ENCODE measurements at places on chromosomes 13 and 19.

DNA sequence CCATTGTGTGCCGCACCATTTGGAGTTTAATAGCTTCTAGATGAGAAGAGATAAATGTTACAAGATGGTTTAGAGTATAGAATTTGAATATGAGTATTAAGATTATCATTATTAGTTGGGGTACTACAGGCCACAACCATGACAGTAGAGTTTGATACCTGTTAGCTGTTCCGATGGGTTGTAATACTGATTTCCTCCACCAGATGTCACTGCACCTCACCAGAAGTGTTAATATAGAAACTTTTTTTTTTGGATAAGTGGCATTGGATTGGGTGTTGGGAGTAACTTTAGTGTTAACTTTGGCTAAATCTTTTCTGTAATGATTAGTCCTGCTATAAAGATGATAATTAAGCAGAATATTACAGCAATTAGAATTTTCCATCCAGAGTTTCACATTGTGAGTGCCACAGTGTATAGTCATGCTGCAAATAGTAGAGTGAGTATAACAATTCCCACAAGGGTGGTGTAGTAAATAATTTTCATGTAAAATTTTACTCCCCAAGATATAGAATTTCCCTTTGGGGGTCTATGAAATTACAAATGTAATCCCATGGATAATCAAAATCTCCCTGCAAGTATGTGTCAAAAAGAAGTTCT is 56.3 kb downstream of the PSG3 start:
- peak; percentile 23 for DNase-seq

DNA sequence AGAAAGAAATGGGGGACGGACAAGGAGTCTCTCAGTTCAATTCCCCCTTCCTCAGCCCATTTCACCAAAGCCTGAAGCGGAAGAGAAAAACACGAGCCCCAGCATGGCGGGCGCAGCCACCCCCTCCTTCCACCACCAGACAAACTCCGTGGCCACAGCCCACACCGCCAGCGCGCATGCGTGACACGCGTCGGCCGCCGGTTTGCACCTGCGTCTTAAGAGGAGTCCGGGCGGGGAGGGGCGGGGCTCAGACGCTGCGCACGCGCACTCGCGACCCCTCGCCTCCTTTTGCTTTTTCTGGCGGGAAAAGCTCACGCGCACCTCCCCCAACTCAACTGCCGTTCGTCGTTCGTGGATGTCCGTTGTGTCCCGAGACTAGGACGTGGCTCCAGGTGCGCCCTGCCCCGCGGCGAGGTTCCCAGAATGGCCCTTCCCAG is at the start of gene KASH5:
Gene KASH5, plus strand, starts transcription at position 314 of the 437 bp plus-strand sequence. CDS start 2,635 bp downstream, outside the sequence.
- peak; percentile 68 for DNase-seq

GRCh38 chr19:7894612-7895309 is 6.5 kb downstream of the LRRC8E start:
- DNase-seq: no peak

DNA sequence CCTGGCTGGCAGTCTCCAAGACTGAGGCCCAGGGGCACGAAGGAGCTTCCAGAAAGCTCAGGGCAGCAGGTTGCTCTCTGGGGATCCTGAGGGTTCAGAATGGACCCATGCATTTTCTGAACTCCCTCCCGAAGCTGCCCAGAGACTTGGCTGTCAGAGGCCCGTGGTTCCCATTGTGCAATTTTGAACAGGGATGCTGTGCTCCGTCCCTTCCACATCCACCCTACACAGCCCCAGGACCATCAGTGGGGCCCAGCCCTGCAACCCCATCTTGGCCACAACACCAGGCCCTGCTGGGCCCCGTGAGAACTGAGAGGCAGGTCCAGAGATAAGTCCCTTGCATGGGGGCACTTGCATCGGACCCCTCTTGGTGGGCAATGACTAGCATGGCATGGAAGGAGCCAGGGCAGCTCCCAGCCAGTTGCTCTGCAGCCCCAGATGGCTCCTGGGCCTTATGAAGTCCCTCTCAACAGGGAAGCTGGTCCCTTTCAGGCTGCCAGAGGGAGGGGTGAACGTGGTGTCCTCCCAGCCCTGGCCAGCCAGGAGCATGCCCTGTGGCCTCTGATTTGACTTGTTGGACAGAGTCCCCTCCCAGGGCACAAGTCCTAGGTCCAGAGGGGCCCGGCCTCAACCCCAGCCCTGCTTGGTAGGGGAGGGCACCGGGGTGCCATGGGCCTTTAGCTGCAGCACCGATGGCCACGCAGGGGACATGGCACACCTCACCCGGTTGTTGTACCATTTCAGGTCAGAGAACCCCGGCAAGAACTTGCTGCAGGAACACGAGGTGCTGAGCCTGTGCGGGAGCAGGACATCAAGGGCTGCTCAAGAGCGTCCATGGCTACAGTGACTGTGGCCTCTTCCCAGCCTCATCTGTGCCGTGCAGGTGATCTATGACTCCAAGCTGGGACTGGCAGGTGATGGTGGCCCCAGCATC is 17.3 kb upstream of the ZNF14 start:
- DNase-seq: no peak

- DNase-seq: no peak
Observed at GRCh38 chr13:110911880-110912279, 3.0 kb downstream of the ANKRD10 start.

GRCh38 chr19:1248139-1248785 is at the start of gene MIDN:
TSS of gene MIDN (plus strand) at chr19:1248583. CDS start at chr19:1250297, 1,714 bp downstream.
- DNase-seq: peak; percentile 75

DNA sequence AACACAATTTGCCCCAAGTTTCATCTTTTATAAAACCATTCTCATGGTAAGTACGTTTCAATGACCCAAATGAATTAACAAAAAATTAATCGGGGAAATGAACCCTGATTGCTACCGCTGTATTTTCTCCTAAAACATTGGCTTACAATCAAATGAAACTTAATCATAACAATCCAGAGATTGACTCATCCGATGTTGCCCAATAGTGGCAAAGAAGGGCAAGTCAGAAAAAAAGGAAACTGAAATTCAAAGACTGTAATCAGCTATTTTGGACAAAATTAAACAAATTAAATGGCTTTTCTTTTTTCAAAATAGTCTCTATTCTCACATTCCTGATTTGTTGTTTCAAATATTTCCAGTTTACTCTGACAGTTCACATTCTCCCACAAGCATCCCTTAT is 3.9 kb upstream of the ACOD1 start:
- no peak for DNase-seq

Data from hematopoietic multipotent progenitor cell treated with erythropoietin and hydrocortisone succinate and interleukin-3 and kit ligand, for 17 days (in vitro differentiated cells).